Stomach (tissue), 19 donors: ENCODE measurements at places on chromosomes 2 and 18. TPM values are rescaled to one million over a fixed set of nuclear protein-coding genes. Genes with fewer than 3 reads are reported as not detected.
A peak's percentile ranks its signal among the peaks of the same experiment; 100 is the strongest.

GRCh38 chr18:68991286-68991685, 193.4 kb downstream of the CCDC102B start:
- H3K36me3 ChIP-seq, result no peaks in the 10 kb centered on the region
- H3K4me1 ChIP-seq, result no peaks in the 10 kb centered on the region
- DNase-seq, result peak; percentile 6
- H3K27me3 ChIP-seq, result no peaks in the 10 kb centered on the region

- H3K4me3 ChIP-seq, result no peak overlapping the region
- H3K27me3 ChIP-seq, result no peaks in the 10 kb centered on the region
- H3K4me1 ChIP-seq, result no peaks in the 10 kb centered on the region
- no peak for DNase-seq
Measured at GRCh38 chr2:48406116-48406515, 123.8 kb upstream of the STON1 start.

DNA sequence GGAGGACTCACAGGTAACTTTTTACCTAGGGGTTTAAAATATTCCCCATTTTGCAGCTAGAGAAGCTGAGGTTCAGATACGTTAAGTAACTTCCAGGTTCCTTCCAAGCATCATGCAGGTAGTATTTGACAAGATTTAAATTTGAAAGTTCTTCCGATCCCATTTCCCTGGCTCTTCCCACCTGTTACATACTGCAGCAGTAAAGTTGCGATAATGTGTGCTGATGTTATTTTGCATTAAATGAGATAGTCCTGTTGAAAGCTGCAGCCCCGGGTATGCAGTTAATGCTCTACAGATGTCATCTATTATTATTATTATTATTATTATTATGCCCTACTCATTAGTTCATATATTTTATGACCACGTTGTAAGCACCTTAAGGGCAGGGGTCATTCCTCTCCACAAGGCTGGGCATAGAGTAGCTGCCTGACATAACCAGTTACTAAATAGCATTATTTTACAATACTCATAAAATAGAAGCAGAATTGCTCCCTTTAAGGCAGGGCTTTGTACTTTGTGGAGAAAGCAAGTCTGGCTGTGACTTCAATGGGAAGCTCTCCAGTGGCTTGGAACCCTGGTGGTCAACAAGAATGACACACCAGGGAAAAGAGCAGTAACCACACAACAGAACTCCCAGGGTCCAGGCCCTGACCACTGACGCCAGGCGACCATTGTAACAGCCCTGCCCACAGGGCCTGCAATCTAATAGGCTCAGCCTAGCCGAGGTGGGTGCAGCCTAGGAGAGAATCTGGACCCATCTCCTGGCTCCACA, 112.0 kb upstream of the STPG4 start:
- no peak overlapping the region for H3K27ac ChIP-seq
- H3K27me3 ChIP-seq, result no peaks in the 10 kb centered on the region
- no peak overlapping the region for H3K4me3 ChIP-seq

DNA sequence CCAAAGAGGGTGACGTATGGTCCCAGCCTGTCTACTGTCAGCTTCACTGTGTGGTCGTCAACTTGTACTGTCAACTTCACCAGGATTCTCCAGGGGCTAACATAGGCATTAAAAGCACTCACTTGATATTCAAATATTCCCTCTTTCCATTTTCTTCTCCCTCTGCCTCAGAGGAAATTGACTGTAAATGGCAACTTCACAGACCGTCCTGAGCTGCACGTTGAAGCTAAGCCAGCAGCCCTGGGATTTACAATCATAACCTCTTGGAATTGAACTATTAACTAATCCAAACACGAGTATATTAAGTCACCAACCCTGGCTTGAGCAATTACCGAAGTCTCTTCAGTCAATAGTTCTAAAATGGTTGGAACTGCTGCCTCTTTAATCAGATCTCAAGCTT, 38.5 kb downstream of the SLC4A3 start:
- no peak overlapping the region for H3K27ac ChIP-seq
- H3K4me3 ChIP-seq, result no peak overlapping the region
- no peak for DNase-seq
- no peaks in the 10 kb centered on the region for H3K27me3 ChIP-seq
- H3K36me3 ChIP-seq, result no peaks in the 10 kb centered on the region

DNA sequence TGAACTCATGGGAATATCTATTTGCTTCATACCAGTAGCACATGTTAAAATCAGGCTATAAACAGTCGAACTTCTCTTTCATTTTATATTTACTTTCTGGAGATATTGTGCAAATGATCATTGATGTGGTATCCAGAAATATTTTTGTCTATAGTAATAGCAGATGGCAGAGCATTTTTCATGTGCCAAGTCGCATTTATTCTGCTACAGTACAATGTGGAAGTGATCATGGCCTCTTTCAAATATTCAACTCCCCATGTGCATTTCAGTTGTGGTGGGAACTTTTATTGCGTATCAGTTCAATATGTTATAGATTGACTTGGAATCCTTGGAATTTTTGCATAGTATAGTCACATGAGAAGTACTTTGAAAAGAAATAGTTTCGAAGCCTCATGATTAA, 57.4 kb downstream of the RHBDD1 start:
- no peaks in the 10 kb centered on the region for H3K4me1 ChIP-seq
- no peak overlapping the region for H3K4me3 ChIP-seq
- no peak overlapping the region for H3K27ac ChIP-seq
- H3K27me3 ChIP-seq, result no peaks in the 10 kb centered on the region
- DNase-seq, result no peak

The ZNF532 gene
- 27.2 TPM for total RNA-seq

The ZNF521 gene
- total RNA-seq, result 40.3 TPM

The RAPGEF4 gene
- total RNA-seq, result not detected
